SIG-M5 (cell line): ENCODE measurements at places on chromosomes 4 and X.
A peak's percentile ranks its signal among the peaks of the same experiment; 100 is the strongest.

DNA sequence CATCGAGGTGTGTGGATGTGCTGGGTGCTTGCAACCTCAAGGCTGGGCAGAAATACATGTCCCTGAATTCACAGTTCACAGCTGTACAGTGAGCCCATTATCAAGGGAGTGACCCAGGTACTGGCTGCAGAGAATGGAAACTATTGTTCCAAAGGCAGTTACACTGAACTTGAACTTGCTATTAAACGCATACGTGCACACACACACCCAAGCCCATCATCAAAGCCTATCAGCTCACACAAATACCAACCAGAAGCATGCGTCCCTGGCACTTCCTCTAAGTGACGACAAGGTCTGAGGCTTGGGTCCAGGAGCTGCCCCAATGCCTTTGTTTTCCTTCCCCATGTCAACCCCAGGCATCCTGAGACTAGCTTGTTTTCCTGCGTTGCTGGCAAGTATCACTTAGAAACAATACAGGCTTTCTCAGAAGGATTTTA lies 88.6 kb downstream of the IRF2 start:
- no peak for DNase-seq

- DNase-seq: no peak
Measured at GRCh38 chr4:111924696-111925095, 220.6 kb upstream of the FAM241A start.

DNA sequence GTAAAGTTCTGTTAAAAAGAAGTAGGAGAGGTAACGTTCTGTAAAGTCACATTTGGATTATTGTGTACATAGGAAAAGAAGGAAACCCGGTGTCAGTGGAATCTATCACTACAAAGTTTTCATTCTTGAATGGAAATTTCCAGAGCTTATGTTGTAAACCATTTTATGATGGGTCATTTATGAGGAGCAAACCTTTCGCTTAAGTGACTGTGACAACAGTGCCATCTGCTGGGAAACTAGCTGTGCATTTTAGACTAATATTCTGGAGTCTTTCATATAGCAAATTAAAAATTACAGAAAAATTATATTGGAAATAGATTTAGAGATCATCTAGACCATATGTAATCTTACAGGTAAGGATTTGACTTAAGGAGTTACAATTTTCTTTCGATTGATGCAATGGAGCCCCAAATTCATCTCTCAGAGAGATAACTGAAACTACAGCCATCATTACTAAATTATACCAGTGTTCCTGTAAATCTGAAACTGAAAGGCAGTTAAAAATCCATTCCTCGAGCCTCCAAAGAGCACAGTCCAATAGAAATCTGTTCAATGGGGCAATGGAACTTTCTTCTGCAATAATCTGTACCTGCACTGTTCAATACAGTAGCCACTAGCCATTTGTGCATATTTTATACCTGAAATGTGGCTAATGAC lies 26.9 kb downstream of the ASB9 start:
- DNase-seq: no peak

- DNase-seq: peak; percentile 5
Measured at GRCh38 chr4:82268050-82268825, 105.6 kb downstream of the HNRNPD start.

GRCh38 chr4:108762559-108763225 lies at the start of gene ETNPPL:
Gene ETNPPL, minus strand, starts transcription at chr4:108763053. Its CDS starts 155 bp downstream, at chr4:108762898.
- no peak for DNase-seq

DNA sequence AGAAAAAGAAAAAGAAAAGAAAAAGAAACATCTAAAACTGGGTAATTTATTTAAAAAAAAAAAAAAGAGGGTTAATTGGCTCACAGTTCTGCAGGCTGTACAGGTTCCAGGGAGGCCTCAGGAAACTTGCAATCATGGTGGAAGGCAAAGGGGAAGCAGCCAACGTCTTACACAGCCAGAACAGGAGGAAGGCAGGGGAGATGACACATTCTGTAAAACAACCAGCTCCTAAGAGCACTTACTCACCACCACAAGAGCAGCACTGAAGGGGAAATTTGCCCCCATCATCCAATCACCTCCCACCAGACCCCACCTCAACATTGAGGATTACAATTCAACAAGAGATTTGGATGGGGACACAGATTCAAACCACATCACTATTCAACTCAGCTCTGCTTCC lies 36.8 kb upstream of the TMEM184C start:
- DNase-seq: no peak
